ENCODE measurements at places on chromosomes 7 and 10. TPM values are rescaled to one million over a fixed set of nuclear protein-coding genes. Genes with fewer than 3 reads are reported as not detected.

CAMK2B gene
- total RNA-seq = 0.63 TPM

PDK4 gene
- total RNA-seq = 3.6 TPM

AASS gene
- 34.3 TPM for total RNA-seq

NODAL gene
- total RNA-seq = not detected

HOXA6 gene
- total RNA-seq = 1.4 TPM

PKD1L1 gene
- total RNA-seq = 0.07 TPM

LRGUK gene
- 0.10 TPM for total RNA-seq

CDHR1 gene
- total RNA-seq = under 0.01 TPM

CCL26 gene
- 1.8 TPM for total RNA-seq

SPDYE6 gene
- not detected for total RNA-seq

LBX1 gene
- total RNA-seq = not detected

KLF14 gene
- not detected for total RNA-seq

MYPN gene
- total RNA-seq = 2.3 TPM

LIPF gene
- not detected for total RNA-seq

KIF11 gene
- total RNA-seq = 8.7 TPM

PDZD7 gene
- total RNA-seq = 5.5 TPM

CPEB3 gene
- total RNA-seq = 1.1 TPM

ZNF212 gene
- 5.3 TPM for total RNA-seq

KEL gene
- total RNA-seq = not detected

TEX36 gene
- not detected for total RNA-seq

RSU1 gene
- 81.0 TPM for total RNA-seq

KIAA1549 gene
- total RNA-seq = 1.6 TPM

PNLIPRP1 gene
- not detected for total RNA-seq

PRKG1 gene
- total RNA-seq = 27.2 TPM

MUC3A gene
- total RNA-seq = not detected

LEP gene
- 0.17 TPM for total RNA-seq

TAS2R41 gene
- not detected for total RNA-seq

SPAG6 gene
- not detected for total RNA-seq

KAT6B gene
- total RNA-seq = 34.0 TPM

HTR7 gene
- 21.2 TPM for total RNA-seq

NPTX2 gene
- total RNA-seq = 3.3 TPM

NYAP1 gene
- total RNA-seq = 2.3 TPM

ADAM12 gene
- 120 TPM for total RNA-seq

PAPOLB gene
- 0.07 TPM for total RNA-seq

VAX1 gene
- total RNA-seq = not detected

Measured in smooth muscle cell of the pulmonary artery (primary cell).